Mammary microvascular endothelial cell (primary cell): ENCODE measurements at places on chromosomes 16 and 17. TPM values are rescaled to one million over a fixed set of nuclear protein-coding genes. Genes with fewer than 3 reads are reported as not detected.

The ULK2 gene
- 9.4 and 10.6 TPM in 2 replicates for total RNA-seq

The FBXW10 gene
- total RNA-seq, result 0.07 TPM in 1 of 2 replicates, not detected in the other

The SLC38A8 gene
- not detected in 2 replicates for total RNA-seq

The CORO6 gene
- 0.60 and 4.3 TPM in 2 replicates for total RNA-seq

The KRTAP4-4 gene
- not detected in 2 replicates for total RNA-seq

The KRT32 gene
- not detected in 2 replicates for total RNA-seq

The GGT6 gene
- not detected in 2 replicates for total RNA-seq
